ENCODE measurements at places on chromosomes 16 and 17.

DNA sequence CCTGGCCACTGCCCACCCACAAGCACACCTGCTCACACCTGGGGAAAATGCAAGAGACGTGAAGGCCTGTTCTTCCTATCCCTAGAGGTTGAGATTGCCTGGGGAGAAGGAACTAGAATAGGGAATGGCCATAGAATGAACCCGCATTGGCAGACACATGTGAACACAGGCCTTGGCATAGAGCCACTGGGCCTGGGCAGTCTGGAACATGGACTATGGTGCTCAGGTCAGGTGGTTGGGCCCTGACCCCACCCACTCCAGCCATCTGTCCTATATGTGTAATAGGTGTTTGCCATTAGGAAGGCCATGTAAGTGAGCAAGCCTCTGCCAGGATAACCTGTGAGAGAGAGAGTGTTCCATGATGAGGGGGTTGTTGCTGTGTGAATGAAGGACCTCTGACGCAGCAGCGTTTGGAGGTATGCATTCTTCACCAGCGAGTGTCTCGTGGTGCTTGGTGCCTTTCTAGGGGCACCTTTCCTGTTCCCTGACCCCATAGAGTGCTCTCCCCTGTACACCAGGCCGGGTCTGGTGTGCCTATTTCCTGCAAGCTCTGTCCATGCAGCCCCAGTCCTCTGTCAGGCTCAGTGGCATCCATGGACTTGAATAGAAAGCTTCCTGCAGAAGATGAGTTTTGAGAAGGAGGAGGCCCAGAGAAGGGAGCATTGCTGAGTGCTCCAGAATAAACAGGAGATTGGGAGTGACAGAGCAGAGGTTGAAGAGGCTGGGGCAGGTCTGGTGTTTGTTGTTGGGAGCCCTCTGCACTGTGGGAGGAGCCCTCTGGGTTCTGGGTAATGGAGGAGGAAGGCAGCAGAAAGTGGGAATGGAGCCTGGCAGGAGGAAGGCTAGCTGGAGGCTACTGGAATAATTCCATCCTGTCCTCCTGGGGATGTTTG is 15.6 kb downstream of the CTRL start:
- no peak for DNase-seq

DNA sequence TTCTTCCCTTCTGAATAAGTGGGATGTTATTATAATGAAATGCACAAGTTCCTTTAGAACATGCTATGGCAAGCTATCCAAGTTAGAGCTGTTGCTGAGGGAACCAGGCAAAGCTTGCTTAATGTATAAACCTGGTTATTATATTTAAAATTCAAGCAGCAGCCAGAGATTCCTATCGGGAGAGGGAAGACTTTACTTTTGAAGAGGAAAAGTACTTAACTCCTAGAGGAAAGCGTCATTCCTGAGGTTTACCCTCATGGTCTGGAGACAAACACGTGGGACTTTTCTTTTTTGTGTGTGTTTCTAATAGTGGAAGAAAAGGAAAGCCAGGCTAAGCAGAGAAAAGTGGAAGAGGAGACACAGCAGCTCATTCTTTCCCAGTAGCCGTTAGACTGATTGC is 39.9 kb upstream of the MYH10 start:
- DNase-seq, result no peak

- DNase-seq, result no peak
Observed at GRCh38 chr17:28885951-28886350, 11.6 kb downstream of the FLOT2 start.

DNA sequence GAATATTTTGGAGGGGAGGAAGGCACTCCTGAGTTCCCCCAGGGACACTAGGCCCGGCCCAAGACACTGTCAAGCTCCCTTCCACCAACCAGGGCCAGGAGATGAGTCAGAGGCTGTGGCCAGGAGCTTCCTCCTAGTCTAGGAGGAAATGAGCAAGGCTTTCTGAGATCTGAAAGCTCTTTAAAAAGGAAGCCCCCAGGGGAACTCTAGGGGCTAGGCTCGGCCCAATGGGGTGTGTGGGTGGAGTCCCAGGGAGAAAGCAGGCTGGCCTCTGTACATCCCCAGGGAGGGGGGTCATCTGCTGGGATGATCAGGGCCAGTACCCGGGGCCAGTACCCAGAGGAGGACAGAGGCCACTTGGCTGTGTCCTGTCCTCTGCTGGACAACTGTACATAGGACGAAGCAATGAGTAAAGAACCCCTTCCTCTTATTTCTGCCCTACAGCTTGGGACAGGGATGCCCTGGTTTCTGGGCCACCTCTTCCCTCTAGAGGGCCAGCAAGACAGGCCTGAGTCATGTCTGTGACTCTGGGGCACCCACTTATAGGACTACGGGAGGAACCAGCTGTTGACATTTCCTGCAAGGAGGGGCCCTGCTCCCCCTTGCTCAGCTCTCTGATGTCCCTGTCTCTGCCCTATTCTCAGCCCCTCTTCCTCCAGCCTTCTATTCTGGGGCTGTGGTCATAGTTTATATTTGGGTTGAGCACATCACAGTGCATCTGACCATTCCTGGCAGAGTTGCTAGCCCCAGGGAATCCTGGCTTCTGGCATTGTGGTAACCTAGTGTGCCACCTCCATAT is 2.7 kb downstream of the FHOD1 start:
- peak; percentile 57 for DNase-seq

DNA sequence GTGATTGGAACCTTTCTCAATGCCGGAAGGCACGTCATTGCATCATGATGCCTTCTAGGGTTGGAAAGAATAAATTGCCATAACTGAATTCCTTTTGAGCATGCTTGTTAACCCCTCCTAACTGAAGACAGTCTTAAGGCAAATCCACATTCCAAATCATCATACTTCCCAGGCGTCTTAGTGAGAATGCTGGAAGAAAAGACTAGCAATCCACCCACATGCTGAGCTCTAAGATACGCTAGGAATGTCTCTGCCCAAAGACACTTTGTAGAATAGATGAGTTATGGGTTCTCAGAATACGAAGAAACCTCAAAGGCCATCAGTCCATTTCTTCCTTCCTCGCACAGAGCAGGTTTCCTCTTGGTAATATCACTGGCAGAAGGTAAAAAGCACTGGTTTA is 486.5 kb downstream of the HS3ST4 start:
- no peak for DNase-seq

GRCh38 chr16:68470461-68471150 is 22.3 kb upstream of the SMPD3 start:
- DNase-seq, result no peak

DNA sequence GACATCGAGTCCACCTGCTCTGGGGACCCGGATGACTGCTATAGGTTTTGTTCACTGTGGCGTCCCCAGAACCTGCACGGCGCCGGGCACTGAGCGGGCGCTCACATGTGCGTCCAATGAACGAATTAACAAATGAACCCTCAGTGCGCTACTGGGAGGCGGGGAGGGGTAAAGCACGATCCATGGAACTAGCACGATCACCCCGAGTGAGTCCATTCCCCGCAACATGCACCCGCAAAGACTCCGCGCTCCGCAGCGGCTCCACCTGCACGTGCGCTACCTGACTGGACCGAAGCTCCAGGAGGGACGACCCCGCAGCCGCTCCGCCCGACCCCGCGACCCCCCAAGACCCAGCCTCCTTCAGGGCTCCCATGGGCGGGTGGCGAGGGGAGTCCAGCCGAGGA is 491 bp downstream of the TRAP1 start:
- DNase-seq, result peak; percentile 2

DNA sequence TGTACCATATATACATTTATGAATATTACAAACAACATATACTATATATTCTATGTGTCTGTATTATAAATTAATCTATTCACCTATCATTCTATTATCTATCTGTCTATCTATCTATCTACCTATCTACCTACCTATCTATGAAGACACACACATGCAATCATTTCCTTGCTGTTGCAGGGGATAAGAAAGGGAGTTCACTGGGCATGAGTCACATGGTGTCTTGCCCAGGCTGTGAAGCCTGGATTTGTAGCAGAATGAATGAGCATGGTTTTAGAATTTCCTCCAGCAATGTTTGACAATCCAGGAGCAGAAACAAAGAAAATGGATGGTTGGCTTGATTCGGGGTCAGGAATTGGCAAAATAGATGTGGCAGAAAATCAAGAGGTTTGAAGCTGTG is 23.2 kb upstream of the FAM20A start:
- no peak for DNase-seq

DNA sequence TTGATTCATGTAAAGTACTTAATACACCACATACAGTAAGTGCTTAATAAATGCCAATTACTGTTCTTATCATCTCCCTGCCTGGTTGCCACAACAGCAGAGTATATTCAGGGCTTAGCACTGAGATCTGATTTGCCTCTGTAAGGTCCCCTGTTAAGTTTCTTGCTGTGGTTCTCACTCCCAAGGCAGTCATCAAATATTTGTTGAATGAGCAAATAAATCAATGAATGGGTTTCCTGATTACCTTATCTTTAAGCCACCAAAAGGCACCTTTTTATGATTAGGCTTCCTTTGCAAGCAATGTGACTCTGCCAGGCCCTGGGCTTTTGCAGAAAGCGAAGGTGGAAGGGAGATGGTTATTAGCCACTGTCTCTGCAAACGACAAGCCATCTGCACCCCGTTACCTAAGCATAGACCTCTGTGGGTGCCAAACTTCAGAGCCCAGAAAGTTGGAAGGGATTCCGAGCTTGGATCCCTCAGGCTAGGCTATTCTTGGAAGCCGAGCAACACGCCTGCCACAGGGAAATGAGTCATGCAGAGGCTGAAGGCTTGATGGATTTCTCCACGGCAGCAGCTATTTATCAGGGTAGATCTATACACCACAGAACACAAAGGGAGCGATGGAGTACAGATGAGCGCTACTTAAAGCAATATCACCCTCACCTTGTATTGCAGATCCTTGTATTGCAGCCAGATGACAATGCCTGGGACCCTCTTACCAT is 102.0 kb downstream of the GRIN2A start:
- no peak for DNase-seq

DNA sequence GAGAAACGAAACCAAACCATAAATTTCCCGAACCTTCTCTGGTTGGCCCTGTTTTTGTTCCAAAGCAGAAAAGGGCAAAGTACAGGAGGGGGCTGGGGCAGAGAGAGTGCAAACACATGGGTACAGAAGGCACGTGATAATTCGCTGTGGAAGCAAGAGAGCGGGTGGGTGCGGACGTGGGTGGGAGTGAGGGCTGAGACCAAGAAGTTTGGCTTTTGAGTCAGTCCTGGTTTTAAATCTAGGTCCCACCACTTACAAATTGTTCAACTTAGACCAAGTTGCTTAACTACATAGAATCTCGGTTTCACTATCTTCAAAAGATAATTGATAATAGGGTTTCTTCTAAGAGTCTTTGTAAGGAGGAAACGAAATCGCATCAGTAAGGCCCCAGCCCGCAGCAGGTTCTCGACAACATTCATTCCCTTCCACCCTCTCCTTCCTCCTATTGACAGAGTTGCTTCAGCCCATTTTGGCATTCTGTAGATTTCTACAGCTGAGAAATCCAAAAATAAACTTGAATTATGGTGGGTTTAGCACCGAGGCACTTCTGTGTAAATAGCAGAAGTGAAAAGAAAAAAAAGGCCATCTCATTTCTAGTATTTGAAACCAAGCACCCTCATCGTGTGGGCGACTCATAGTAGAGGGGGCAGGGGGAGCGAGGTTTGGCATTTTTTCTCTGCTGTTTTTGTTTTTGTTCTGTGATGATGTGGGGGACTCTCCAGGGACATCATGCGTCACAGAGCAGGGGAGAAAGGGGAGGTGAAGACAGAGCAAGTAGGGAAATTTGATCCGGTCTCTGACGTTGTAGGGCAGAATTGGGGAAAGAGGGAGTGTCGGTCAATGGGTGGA is 33.6 kb upstream of the CCR7 start:
- DNase-seq, result no peak

GRCh38 chr16:49886554-49887094 is 30.7 kb upstream of the ZNF423 start:
- no peak for DNase-seq

GRCh38 chr16:79090966-79091365 is 509.6 kb downstream of the MAF start:
- DNase-seq, result no peak

DNA sequence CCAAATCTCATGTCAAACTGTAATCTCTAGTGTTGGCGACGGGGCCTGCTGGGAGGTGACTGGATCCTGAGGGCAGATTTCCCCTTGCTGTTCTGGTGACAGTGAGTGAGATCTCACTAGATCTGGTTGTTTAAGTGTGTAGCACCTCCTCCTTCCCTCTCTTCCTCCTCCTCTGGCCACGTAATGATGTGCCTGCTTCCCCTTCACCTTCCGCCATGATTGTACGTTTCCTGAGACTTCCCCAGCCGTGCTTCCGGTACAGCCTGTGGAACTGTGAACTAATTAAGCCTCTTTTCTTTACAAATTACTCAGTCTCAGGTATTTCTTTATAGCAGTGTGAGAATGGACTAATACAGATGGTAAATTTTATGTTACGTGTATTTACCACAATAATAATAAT is 49.2 kb downstream of the METTL16 start:
- no peak for DNase-seq

GRCh38 chr17:49018116-49018612 is 21.0 kb downstream of the IGF2BP1 start:
- no peak for DNase-seq

GRCh38 chr17:47956791-47957590 is 692 bp downstream of the PRR15L start:
- DNase-seq, result no peak

DNA sequence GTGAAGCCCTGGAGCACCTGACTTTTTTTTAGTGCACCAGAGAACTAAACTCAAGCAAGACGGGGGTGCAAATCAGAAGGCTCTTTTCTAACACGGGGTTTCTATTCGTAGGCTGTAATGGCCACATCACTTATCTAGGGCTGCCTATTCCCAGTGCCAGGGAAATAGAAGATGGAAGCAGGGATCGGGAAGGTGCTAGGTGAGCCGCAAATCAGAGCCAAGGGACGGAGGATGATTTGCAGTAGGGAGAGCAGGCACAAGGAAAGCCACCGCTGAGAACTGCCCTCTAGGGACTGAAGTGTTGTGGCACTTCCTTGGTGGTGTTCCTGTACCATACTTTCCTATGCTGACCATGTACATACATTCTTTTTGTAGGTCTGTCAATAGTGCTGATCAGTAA is 7.8 kb upstream of the SLC46A1 start:
- no peak for DNase-seq

DNA sequence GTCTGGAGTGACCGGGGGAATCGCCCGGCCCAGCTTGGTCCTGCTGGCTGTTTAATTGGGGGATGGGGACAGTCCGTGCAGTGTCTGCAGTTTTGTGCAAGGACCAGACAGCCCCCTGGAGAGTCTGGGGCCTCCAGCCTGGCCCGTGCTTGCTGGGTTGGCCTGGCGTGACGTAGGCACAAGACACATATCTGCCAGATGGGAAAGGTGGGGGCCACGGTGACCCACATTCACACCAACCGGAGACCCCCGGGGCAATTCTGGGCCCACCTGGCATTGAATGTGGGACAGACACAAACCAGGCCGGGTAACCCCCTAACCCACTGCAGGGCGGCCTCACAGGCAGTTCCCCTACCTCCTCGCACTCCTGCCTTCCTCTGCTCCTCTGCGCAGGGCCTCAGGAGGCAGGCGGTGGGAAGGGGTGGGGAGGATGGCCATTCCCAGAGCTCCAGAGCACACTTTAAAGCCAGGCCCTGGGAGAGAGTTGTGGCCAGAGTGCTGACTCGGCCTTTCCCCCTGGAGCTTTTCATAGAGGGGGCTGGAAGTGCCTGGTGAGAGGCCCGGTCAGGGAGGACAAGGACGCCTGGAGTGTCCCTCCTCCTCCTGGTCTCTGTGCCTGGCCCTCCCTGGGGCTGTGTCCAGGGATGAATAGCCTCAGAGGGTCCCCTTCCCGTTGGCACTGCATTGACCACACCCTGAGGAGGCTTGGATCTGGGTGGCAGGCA is 1.5 kb downstream of the MRC2 start:
- DNase-seq, result no peak

GRCh38 chr17:38871247-38872015 is 1.6 kb downstream of the LASP1 start:
- DNase-seq, result peak; percentile 38

- DNase-seq, result no peak
Observed at GRCh38 chr17:3812284-3812683, 11.3 kb upstream of the ITGAE start.
